Left ventricle myocardium superior (tissue), 1 donor: ENCODE measurements at places on chromosomes 13 and 19. TPM values are rescaled to one million over a fixed set of nuclear protein-coding genes. Genes with fewer than 3 reads are reported as not detected.

Gene COG6
- 21.8 TPM for total RNA-seq

Gene SH2D3A
- total RNA-seq: 0.15 TPM

Gene KLF16
- total RNA-seq: 9.8 TPM

Gene FAAP24
- total RNA-seq: not detected

DNA sequence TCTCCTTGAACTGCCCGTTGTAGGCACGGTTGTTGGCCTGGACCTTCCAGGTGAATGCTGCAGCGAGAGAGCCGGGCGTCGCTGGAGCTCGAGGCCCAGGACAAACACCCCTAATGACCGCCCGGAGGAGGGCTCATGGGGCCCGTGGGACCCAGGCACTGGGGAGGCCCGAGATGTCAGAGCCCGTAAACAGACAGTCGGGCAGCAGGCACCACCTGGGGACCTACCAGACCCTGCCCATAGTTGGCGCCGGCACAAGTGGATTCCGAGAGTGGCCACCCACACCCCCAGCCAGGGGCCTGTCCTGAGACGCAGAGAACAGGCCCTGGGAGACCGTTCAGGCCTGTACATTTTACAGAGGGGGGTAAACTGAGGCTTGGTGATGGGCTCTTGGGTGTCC, 2.4 kb downstream of the ATP8B3 start:
- DNase-seq: no peak

DNA sequence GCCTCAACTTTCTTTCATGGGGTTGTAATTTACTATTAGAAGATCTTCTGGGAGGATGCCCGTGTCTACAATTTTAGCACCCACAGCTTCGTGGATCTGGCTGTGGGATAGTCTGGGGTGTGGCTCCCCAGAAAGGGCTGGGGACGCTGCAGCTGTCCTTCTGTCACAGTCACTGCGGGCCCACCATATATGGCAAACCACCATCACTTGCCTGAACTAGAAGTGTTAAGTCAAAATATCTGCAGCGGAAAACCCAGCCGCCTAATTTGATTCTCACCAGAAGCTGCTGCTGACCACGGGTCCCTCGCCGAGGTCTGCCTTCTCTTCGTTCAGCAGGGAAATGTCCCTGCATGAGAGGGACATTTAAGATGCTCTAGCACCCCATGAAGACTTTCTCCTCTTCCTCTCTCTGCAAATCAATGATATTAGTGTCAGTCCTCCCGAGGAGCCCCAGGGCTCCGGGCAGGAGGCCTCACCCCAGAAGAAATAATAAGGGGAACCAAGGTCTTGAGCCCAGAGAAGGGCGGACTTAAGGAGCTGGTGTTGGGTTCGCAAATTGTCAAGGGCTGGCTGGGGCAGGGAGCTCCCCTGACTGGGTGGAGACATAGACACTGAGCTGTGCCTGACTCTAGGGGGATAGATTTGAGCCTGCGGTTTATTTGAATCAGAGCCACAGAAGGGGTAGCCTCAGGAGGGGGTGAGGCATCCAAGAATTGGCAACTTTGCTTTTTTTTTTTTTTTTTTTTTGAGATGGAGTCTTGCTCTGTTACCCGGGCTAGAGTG, 3.0 kb upstream of the MATK start:
- DNase-seq: no peak

GRCh38 chr13:33217256-33217655, 68.3 kb downstream of the STARD13 start:
- no peak for DNase-seq

- no peak for DNase-seq
These were observed 59.1 kb upstream of the PDX1 start for GRCh38 chr13:27860743-27861142.

GRCh38 chr19:6273701-6274601, 5.8 kb downstream of the MLLT1 start:
- DNase-seq: peak; percentile 86

GRCh38 chr13:112132619-112133018, 65.7 kb downstream of the SOX1 start:
- DNase-seq: no peak

- DNase-seq: no peak
These were observed 1795.5 kb upstream of the PRR20A start for GRCh38 chr13:55345224-55345623.

- DNase-seq: no peak
These were observed 7.2 kb upstream of the FCHO1 start for GRCh38 chr19:17743874-17744580.

GRCh38 chr13:98650396-98651107, 73.6 kb upstream of the STK24 start:
- DNase-seq: no peak

DNA sequence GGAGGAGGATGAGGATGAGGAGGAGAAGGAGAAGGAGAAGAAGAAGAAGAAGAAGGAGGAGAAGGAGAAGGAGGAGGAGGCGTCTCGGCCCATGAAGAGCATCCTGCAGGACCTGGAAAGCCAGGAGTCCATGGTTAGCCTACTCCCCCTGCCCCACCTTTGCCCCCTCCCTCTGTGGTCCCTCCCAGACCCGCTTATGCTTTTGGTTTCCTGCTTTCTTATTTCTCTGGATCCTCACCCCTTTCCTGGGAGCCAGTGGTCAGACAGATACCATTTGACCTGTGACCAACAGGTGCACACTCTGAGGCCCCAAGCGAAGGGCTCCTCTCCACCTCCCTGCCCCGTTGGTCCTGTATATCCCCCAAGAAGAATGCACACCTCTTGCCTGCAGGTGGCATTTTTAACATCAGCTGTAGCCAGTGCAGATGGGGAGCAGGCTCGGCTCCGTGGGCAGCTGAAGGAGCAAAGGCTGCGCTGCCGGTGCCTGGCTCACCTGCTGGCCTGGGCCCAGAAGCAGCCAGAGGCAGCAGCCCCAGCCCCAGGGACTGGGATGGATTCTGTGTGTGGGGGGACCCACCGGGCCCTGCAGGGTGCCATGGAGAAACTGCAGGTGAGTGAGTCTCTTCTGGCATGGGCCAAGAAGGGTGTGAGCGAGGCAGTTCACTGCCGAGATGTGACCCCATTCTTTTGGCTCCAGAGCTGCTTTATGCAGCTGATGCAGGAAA, 32.1 kb upstream of the ZNF492 start:
- no peak for DNase-seq

- no peak for DNase-seq
These were observed 379.4 kb upstream of the DACH1 start for GRCh38 chr13:72246396-72246795.

- DNase-seq: no peak
These were observed 236.7 kb downstream of the B3GLCT start for GRCh38 chr13:31436478-31436877.

DNA sequence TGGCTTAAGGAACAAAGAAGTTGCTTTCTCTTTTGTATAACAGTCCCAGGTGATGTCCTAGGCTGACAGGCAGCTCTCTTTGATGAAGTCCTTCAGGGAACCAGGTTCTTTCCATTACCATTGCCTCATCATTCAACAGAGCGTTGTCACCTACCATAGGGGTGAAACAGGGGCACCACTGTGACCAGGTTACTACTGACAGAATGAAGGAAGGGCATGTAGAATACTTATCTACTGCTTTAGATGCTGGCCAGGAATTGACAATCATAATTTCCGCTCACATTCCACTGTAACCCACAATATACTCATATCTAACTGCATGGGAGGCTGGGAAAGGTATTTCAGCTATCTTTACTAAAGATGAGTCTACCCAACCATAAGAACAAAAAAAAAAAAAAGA, 148.0 kb upstream of the FNDC3A start:
- no peak for DNase-seq

DNA sequence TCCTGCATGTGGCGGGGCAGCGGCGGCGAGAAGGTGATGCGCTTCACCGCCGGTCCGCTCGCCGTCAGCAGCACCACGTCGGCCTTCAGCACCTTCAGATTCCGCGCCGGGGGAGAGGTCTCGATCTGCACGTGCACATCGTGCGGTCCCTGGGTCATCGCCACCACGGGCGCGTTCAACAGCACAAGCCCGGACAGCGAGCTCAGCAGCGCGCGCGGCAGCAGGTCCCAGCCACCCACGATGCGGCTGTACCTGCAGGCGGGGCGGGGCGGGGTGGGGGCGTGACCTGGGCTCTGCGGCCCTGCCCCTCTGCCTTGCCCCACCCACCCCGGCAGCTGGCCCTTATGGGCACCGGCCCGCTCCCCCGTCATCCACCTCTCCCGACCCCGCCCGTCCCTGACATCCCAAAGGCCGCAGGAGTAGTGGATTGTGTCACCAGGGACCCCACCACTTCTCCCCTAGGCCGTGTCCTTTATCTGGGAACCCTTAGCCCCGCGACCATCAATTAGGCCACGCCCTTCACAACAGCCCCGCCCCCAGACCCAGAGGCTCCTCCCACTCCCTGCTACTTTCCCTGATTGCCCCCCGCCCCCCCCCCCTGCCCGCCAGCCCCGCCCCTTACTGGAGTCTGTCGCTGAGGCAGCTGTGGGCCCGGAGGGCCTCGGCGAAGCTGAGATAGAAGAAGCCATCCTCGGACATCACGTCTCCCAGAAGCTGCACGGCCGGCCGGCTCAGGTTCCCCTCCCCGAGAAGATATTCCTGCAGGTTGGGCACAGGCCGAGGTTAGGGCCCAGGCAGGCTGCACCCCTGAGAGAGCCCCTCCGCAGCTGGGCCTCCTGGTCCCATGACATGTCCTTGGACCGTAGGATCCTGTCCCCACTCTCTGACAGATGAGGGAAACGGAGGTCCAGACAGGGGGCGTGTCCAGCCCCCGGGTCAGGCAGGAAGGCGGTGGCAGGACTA, 6.1 kb downstream of the IL4I1 start:
- DNase-seq: no peak

GRCh38 chr13:91506759-91507158, 108.3 kb downstream of the GPC5 start:
- no peak for DNase-seq

GRCh38 chr19:29265436-29265835, 52.5 kb upstream of the UQCRFS1 start:
- no peak for DNase-seq

GRCh38 chr19:17334414-17335409, at the start of gene ANO8:
ANO8 (minus strand) TSS chr19:17334855; CDS start chr19:17334670, 185 bp downstream.
- DNase-seq: peak; percentile 96

DNA sequence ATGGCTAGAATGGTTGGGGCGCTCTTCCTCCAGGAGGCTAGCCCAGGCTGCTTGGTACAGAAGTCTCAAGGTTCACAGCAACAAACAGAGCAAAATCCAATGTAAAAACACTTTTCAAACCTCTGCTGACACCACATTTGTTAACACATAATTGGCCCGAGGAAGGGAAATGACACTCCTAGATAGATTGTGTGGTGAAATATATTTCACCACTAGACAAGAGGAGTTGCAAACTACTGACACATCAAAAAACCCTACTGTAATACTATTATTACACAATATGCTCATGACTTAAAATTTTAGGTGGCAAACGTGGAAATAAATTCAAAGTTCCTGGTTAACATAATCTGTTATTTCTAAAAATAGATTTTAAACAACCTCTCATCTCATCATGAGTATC, 643.6 kb downstream of the PCDH9 start:
- no peak for DNase-seq

- DNase-seq: no peak
These were observed 4.8 kb upstream of the FBXL3 start for GRCh38 chr13:77031656-77032243.

DNA sequence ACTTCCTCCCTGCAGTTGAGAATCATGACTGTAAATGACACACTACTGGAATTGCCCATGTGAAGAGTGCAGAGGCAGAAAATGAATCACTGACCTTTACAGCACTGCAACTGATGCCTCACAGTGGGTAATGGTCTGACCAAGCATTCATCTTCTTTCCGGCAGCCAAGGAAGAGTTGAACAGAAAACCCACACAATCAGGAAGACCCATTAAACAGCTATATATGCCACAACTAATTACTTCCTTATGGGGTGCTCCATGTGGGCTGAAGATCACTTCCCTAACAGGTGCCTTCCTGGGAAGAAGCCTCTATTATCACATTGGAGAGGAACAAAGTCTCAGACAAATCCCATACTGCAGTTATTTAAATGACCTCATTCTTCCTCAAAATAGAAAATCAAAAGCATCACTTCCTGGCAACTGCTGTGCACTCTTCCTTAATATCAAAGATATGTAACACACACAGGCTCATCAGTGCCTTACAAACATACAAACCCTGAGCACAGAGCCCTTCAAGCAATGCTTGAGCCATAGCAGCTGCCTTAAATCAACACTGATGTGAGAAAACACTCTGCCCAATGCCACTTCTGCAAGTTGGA, 45.8 kb downstream of the RUBCNL start:
- no peak for DNase-seq

GRCh38 chr13:21016487-21016886, 44.9 kb downstream of the LATS2 start:
- DNase-seq: no peak

GRCh38 chr19:31185261-31185660, 164.0 kb downstream of the TSHZ3 start:
- DNase-seq: no peak

- no peak for DNase-seq
These were observed 8.0 kb downstream of the ATP4A start for GRCh38 chr19:35555301-35556005.

GRCh38 chr13:77508959-77509620, 26.4 kb upstream of the SCEL start:
- no peak for DNase-seq

DNA sequence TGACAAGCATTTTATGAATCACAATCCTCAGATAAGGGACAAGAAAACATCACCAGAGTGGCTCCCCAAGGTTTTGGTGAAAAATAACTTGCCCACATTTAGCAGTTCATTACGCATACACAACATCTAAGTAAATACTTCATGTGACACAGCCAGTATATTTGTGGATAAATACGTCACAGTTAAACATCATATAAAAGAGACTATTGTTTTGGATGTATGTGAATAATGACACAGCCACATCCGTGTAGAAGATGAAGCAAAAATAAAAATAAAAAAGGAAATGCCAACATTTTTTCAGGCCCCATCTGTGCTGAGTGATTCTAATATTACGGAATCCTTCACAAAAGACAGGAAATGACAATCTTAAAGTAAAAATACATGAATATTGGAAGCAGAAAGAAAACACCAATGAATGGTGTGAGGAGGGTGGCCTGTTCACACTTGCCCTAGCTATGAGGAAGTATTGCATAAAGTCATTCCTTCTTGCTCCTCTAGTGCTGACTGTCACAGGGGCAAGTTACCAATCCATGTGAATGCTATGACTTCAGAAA, 457.1 kb downstream of the KLF12 start:
- DNase-seq: no peak

DNA sequence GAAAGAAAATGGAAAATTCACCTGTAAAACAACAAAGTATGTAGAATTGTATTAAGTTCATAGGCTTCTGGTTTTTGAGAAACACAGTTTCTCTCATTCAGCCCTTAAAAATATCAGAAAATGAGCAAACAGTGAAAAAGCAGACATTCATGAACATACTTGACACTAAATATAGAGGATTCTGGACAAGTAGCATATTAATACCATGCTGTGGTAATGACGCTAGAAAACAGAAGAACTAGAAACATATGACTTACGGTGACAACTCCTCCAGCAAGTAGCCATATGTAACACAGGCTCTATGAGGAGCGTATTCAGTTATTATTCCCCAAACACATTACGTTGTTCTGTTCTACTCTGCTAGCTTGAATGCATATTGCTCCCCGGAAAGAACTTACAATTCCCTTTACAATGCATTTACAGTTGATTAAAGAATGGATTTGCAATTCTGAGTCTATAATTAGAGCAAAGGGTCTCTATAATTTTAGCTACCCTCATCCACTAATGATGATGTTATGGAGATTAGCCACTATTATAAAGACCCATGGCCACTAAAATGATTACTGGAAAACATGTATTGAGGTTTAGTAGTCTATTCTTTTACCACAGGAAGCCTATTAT, 672.1 kb downstream of the EFNB2 start:
- DNase-seq: no peak
